ENCODE measurements at places on chromosomes 3 and 15. TPM values are rescaled to one million over a fixed set of nuclear protein-coding genes. Genes with fewer than 3 reads are reported as not detected.

DNA sequence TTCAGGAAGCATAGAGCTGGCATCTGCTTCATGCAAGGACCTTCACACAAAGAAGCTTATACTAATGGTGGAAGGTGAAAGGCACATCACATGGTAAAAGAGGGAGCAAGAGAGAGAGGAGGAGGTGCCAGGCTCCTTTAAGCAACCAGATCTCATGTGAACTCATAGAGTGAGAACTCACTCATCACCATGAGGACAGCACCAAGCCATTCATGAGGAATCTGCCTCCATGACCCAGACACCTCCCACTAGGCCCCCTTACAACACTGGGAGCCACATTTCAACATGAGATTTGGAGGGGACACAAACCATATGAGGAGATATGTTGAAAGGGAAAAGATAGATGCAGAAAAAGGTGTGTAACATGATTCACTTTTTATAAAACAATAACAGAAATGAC lies 48.4 kb upstream of the TLE3 start:
- peaks cover 59% of the 10 kb centered on the region for H3K27me3 ChIP-seq
- no peak overlapping the region for H3K27ac ChIP-seq
- no peak overlapping the region for H3K4me3 ChIP-seq
- no peak for DNase-seq
- H3K36me3 ChIP-seq: no peaks in the 10 kb centered on the region

GRCh38 chr15:101148881-101149664 lies 102.8 kb downstream of the CHSY1 start:
- H3K27me3 ChIP-seq: peaks cover 13% of the 10 kb centered on the region
- no peak overlapping the region for H3K4me3 ChIP-seq
- no peaks in the 10 kb centered on the region for H3K36me3 ChIP-seq
- no peaks in the 10 kb centered on the region for H3K4me1 ChIP-seq
- H3K27ac ChIP-seq: no peak overlapping the region

- H3K4me3 ChIP-seq: no peak overlapping the region
- H3K27me3 ChIP-seq: no peaks in the 10 kb centered on the region
- DNase-seq: no peak
- H3K4me1 ChIP-seq: peaks cover 51% of the 10 kb centered on the region
Measured at GRCh38 chr3:136950623-136951022, 7.2 kb upstream of the IL20RB start.

- H3K36me3 ChIP-seq: no peaks in the 10 kb centered on the region
- no peak overlapping the region for H3K4me3 ChIP-seq
- no peak for DNase-seq
- no peak overlapping the region for H3K27ac ChIP-seq
Measured at GRCh38 chr3:89562373-89562772, 455.0 kb downstream of the EPHA3 start.

DNA sequence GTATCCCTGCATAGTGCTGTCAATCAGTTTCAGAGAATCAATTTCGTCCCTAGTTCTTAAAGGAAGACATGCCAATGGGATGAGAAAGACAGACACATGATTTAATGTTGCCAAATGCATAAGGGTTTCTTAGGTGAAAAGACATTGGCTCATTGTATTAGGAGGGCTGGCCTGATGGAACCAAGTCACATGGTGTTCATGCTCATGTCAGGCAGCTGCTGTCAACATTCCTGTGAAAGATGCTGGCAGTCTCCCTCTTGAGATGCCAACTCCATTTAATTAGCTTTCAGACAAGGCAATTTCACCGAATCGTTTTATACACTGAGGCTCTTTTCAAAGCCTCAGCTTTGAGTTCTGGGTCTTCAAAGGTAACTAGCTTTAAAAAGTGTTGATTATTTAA lies 16.1 kb upstream of the IL1RAP start:
- DNase-seq: no peak
- H3K27ac ChIP-seq: no peak overlapping the region
- no peaks in the 10 kb centered on the region for H3K27me3 ChIP-seq
- H3K36me3 ChIP-seq: no peaks in the 10 kb centered on the region
- peaks cover 24% of the 10 kb centered on the region for H3K4me1 ChIP-seq

DNA sequence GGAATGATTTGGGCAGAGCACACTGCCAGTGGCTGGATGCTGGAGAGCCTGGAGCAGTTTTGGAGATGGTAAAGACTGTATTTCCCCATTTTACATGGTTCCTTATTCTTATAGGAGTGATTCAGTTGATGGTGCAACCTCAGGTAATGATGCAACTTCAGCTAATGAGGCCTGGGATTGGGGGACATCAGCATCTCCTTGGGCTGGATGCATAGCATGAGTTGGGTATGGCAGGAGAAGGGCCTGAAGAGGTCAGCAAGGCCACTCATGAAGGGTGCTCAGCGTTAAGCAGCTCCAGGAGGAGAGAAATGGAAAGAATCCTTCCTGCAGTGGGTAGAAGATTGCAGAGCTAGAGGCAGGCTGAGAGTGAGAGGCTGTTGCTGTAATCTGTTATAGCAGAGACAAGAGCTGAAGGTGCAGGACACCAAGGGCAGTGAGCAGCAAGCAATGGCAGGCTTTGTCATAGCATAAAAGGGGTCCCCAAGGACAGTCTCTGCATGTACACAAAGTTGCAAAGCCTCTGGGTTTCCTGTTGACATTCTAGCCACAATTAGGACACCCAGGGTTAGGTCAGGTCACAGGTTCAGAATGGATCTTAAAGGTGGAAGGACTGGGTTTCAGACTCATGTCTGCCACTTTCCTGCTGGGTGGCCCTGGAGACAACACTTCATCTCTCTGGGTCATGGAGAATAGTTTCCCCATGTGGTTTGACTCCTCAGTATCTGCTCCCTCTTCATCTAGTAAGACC lies 29.5 kb upstream of the SNRK start:
- no peaks in the 10 kb centered on the region for H3K4me1 ChIP-seq
- no peak overlapping the region for H3K4me3 ChIP-seq
- H3K27me3 ChIP-seq: no peaks in the 10 kb centered on the region
- no peak for DNase-seq
- peak overlapping the region; percentile 33 for H3K27ac ChIP-seq

- no peaks in the 10 kb centered on the region for H3K36me3 ChIP-seq
- H3K27ac ChIP-seq: no peak overlapping the region
- H3K27me3 ChIP-seq: no peaks in the 10 kb centered on the region
- no peaks in the 10 kb centered on the region for H3K4me1 ChIP-seq
Measured at GRCh38 chr15:52658955-52659354, 20.2 kb downstream of the ATOSA start.

GRCh38 chr15:36731025-36731424 lies 151.6 kb downstream of the CDIN1 start:
- H3K36me3 ChIP-seq: no peaks in the 10 kb centered on the region
- DNase-seq: no peak
- H3K4me1 ChIP-seq: peaks cover 2% of the 10 kb centered on the region
- H3K4me3 ChIP-seq: no peak overlapping the region
- H3K27ac ChIP-seq: no peak overlapping the region
- no peaks in the 10 kb centered on the region for H3K27me3 ChIP-seq

The CHRM5 gene
- not detected for total RNA-seq

The BCHE gene
- 1.3 TPM for total RNA-seq

The TYRO3 gene
- 8.1 TPM for total RNA-seq

The SLC22A14 gene
- 1.8 TPM for total RNA-seq

The SLC28A2 gene
- not detected for total RNA-seq

The PLXNB1 gene
- total RNA-seq: 175 TPM

The HYAL1 gene
- 1.3 TPM for total RNA-seq

The DUOXA1 gene
- not detected for total RNA-seq

Measured in Calu3 (cell line).